Activated T-helper 2 cell treated with anti-CD3 and anti-CD28 coated beads, Interferon-gamma antibody, Interleukin-2, Interleukin-4, amounts not matched to agents 10 μg/mL and 5 μg/mL and 100 μg/mL, durations not matched to agents 14 hours and 24 hours and 36 hours (primary cell): ENCODE measurements at places on chromosomes 5 and 9. TPM values are rescaled to one million over a fixed set of nuclear protein-coding genes. Genes with fewer than 3 reads are reported as not detected.

DNA sequence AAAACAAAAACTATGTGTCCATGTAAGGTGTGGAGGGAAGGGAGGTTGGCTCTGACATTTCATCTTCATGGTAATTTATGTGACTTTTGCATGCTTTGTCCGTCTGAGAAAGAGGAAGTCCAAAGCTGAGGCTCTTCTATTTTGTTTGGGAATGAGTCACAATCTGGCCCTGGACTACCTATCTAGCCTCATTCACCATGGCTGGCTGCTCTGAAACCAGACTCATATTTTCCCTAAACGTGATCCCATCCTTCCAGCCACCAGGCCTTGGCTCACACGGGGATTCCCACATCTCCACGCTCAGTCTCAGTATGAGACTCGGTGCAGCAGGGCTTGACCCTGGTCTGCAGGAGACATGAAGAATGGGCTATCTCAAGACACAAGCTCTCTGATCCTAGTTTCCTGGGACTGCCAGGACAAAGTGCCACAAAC is 672.8 kb downstream of the ACTL7B start:
- no peak for DNase-seq
- H3K36me3 ChIP-seq: no peaks in the 10 kb centered on the region
- H3K4me3 ChIP-seq: no peak overlapping the region
- H3K27me3 ChIP-seq: no peaks in the 10 kb centered on the region

- no peaks in the 10 kb centered on the region for H3K36me3 ChIP-seq
- H3K4me3 ChIP-seq: no peak overlapping the region
- H3K27ac ChIP-seq: no peak overlapping the region
- no peaks in the 10 kb centered on the region for H3K4me1 ChIP-seq
- no peak for DNase-seq
Observed at GRCh38 chr5:74951865-74952264, 85.7 kb upstream of the FAM169A start.

DNA sequence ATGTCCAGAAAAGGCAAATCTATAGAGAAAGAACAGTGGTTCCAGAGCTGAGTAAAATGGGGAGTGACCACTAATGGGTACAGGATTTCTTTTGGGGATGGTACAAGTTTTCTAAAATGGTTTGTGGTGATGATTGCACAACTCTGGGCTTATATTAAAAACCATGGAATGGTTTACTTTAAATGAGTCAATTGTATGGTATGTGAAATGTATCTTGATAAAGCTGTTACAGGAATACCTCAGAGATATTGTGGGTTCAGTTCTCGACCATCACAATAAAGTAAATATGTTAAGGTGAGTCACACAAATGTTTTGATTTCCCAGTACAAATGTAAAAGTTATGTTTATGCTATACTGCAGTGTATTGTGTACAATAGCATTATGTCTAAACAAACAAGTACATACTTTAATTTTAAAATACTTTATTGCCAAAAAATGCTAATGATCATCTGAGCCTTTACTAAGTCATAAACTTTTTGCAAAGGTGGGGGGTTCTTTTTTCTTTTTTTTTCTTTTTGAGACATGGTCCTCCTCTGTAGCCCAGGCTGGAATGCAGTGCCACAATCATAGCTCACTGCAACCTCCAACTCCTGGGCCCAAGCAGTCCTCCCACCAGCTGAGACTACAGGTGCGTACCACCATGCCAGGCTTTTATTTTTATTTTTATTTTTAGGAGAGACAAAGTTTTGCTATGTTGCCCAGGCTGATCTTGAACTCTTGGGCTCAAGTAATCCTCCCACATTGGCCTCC is 65.9 kb downstream of the SHOC1 start:
- H3K27me3 ChIP-seq: no peaks in the 10 kb centered on the region
- peaks cover 3% of the 10 kb centered on the region for H3K4me1 ChIP-seq
- no peak overlapping the region for H3K4me3 ChIP-seq
- no peak for DNase-seq

GRCh38 chr9:128385496-128386460 is 14.6 kb downstream of the URM1 start:
- no peak overlapping the region for H3K27ac ChIP-seq
- peaks cover 22% of the 10 kb centered on the region for H3K36me3 ChIP-seq
- H3K27me3 ChIP-seq: no peaks in the 10 kb centered on the region
- no peaks in the 10 kb centered on the region for H3K4me1 ChIP-seq

DNA sequence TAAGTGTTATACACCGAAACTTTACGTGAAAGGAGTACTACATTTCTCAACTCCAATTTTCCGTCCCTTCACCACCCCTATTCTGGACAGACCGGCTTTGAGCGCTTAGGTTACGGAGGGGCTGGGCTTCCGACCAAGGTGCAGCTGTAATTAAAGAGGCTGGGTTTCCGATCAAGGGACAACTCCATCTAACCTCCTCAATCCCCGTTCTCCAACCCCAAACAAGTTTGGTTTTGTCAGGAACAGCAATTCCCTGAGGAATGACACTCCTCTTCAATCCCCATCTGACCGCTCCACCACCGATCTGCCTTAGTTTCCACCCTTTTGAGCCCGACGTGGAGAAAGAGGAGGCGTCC is 577 bp downstream of the TUT7 start:
- no peaks in the 10 kb centered on the region for H3K27me3 ChIP-seq
- peaks cover 45% of the 10 kb centered on the region for H3K36me3 ChIP-seq
- H3K4me1 ChIP-seq: peaks cover 27% of the 10 kb centered on the region

GRCh38 chr5:1919750-1920149 is 37.0 kb upstream of the IRX4 start:
- no peak overlapping the region for H3K4me3 ChIP-seq
- no peak overlapping the region for H3K27ac ChIP-seq
- no peaks in the 10 kb centered on the region for H3K36me3 ChIP-seq
- no peaks in the 10 kb centered on the region for H3K4me1 ChIP-seq

DNA sequence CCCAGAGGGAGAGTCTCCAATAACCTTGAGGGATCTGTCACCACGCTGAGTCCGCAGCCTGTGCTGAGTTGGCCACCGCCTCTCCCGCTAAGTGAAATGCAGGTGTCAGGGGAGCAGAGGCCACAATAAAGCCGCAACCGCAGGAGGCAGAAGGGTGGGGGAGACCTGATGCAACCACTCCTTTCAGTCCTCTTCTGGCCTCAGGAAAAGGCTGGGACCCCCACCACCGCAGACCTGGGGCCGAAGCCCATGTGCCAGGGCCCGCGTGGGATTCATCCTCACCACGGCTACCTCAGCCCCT is 576 bp downstream of the MAP1B start:
- H3K27ac ChIP-seq: no peak overlapping the region
- no peaks in the 10 kb centered on the region for H3K36me3 ChIP-seq
- DNase-seq: no peak
- peaks cover 5% of the 10 kb centered on the region for H3K4me1 ChIP-seq
- peaks cover 69% of the 10 kb centered on the region for H3K27me3 ChIP-seq
- H3K4me3 ChIP-seq: peak overlapping the region; percentile 39

DNA sequence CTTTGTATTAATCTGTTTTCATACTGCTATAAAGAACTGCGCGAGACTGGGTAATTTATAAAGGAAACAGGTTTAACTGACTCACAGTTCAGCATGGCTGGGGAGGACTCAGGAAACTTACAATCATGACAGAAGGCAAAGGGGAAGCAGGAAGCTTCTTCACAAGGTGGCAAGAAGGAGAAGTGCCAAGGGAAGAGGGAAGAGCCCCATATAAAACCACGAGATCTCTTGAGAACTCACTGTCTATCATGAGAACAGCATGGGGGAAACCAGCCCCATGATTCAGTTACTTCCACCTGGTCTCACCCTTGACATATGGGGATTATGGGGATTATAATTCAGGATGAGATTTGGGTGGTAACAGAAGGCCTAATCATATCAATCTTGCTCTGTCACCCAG is 60.9 kb upstream of the CHD1 start:
- no peaks in the 10 kb centered on the region for H3K4me1 ChIP-seq
- H3K36me3 ChIP-seq: no peaks in the 10 kb centered on the region
- H3K27me3 ChIP-seq: peaks cover 2% of the 10 kb centered on the region
- DNase-seq: no peak

- no peak overlapping the region for H3K4me3 ChIP-seq
- no peaks in the 10 kb centered on the region for H3K36me3 ChIP-seq
- DNase-seq: no peak
- no peaks in the 10 kb centered on the region for H3K4me1 ChIP-seq
Observed at GRCh38 chr5:179345183-179345432, 153 bp downstream of the ADAMTS2 start.

DNA sequence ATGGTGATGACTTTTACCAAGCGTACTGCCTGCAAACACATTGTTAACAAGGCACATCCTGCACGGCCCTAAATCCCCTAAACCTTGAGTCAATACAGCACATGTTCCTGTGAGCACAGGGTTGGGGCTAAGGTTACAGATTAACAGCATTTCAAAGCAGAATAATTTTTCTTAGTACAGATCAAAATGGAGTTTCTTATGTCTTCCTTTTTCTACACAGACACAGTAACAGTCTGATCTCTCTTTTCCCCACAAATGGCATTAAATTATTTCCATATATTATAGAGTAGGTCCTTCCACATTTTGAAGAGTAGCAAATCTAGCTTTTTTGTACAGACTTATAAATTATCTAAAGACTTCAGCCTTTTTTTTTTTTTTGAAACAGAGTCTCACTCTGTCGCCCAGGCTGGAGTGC is 1.6 kb upstream of the TMEM141 start:
- DNase-seq: no peak
- no peak overlapping the region for H3K4me3 ChIP-seq
- H3K27ac ChIP-seq: no peak overlapping the region
- H3K27me3 ChIP-seq: peaks cover 9% of the 10 kb centered on the region

- H3K36me3 ChIP-seq: no peaks in the 10 kb centered on the region
- H3K27me3 ChIP-seq: no peaks in the 10 kb centered on the region
- H3K4me1 ChIP-seq: no peaks in the 10 kb centered on the region
- no peak overlapping the region for H3K4me3 ChIP-seq
- no peak overlapping the region for H3K27ac ChIP-seq
Observed at GRCh38 chr9:84983749-84984148, 314.2 kb downstream of the NTRK2 start.

DNA sequence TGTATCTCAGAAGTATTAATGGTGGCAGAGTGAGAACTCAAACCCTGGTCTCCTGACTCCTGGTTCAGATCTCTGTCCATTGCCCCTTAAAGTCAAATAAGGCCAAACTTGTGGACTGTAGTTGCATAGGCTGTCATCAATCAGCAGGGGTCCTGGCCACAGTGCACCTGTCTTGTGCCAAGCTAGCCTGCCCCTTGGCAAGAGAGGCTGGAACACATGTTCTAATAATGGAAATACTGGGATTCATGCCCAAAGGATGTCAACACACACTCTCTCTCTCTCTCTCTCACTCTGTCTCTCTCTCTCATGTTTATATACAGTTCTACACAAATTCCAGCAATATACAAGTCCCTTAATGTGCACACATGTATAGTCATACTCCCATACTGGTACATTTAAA is 44.3 kb downstream of the GLRA1 start:
- H3K27ac ChIP-seq: no peak overlapping the region
- H3K4me3 ChIP-seq: no peak overlapping the region
- no peak for DNase-seq

DNA sequence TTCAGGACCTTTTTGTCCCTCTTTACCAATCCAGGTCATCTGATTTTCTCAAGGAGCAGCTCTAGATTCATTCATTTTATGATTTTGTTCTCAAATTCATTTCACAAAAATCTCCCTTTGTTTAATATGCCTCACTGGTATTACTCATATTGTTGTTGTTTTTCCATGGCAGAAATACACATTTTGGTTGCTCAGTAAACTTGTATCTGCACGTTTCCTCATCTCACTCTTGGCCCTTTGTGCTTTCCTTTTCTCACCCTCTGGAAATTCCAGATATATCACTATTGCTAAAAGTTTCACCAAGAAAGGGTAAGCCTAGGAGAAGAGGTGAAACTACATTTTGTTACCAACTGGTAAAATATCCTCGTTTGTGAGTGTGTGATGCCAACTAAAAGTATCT is 14.8 kb downstream of the ASPN start:
- no peak for DNase-seq
- no peak overlapping the region for H3K4me3 ChIP-seq
- no peak overlapping the region for H3K27ac ChIP-seq
- no peaks in the 10 kb centered on the region for H3K27me3 ChIP-seq
- peaks cover 5% of the 10 kb centered on the region for H3K4me1 ChIP-seq
- no peaks in the 10 kb centered on the region for H3K36me3 ChIP-seq

GRCh38 chr5:7066471-7067235 is 329.3 kb upstream of the ADCY2 start:
- no peak overlapping the region for H3K27ac ChIP-seq
- no peak for DNase-seq
- no peaks in the 10 kb centered on the region for H3K36me3 ChIP-seq
- H3K27me3 ChIP-seq: no peaks in the 10 kb centered on the region
- no peak overlapping the region for H3K4me3 ChIP-seq

Gene MCC
- 1.6 and 2.1 TPM in 2 replicates for total RNA-seq

Gene CXXC5
- 1.3 and 2.9 TPM in 2 replicates for total RNA-seq

Gene DCAF10
- total RNA-seq: 17.4 and 18.4 TPM in 2 replicates
